ENCODE measurements at places on chromosomes 2 and 18. TPM values are rescaled to one million over a fixed set of nuclear protein-coding genes. Genes with fewer than 3 reads are reported as not detected.

PHLPP1 gene
- 19.1 TPM for total RNA-seq

RAB17 gene
- total RNA-seq = not detected

CBLN2 gene
- not detected for total RNA-seq

CFAP221 gene
- not detected for total RNA-seq

RUFY4 gene
- total RNA-seq = 1.1 TPM

RAX gene
- total RNA-seq = not detected

NT5DC4 gene
- total RNA-seq = not detected

SPDYA gene
- 0.27 TPM for total RNA-seq

MYL12B gene
- total RNA-seq = 141 TPM

GRP gene
- not detected for total RNA-seq

TCF7L1 gene
- not detected for total RNA-seq

REG1A gene
- not detected for total RNA-seq

CFAP65 gene
- total RNA-seq = not detected

CNGA3 gene
- total RNA-seq = not detected

GAREM2 gene
- total RNA-seq = 0.54 TPM

CDK15 gene
- 0.27 TPM for total RNA-seq

TPO gene
- under 0.01 TPM for total RNA-seq

SDC1 gene
- total RNA-seq = 0.27 TPM

CYBRD1 gene
- 39.6 TPM for total RNA-seq

CDC42EP3 gene
- 22.9 TPM for total RNA-seq

ADRA2B gene
- under 0.01 TPM for total RNA-seq

TTN gene
- 1.1 TPM for total RNA-seq

ABCB11 gene
- 0.27 TPM for total RNA-seq

CXCR1 gene
- under 0.01 TPM for total RNA-seq

ACMSD gene
- total RNA-seq = not detected

PTPN4 gene
- total RNA-seq = 32.0 TPM

AGXT gene
- total RNA-seq = not detected

All from hematopoietic multipotent progenitor cell (in vitro differentiated cells).